ENCODE measurements at places on chromosomes 7 and 10.
A peak's percentile ranks its signal among the peaks of the same experiment; 100 is the strongest.

DNA sequence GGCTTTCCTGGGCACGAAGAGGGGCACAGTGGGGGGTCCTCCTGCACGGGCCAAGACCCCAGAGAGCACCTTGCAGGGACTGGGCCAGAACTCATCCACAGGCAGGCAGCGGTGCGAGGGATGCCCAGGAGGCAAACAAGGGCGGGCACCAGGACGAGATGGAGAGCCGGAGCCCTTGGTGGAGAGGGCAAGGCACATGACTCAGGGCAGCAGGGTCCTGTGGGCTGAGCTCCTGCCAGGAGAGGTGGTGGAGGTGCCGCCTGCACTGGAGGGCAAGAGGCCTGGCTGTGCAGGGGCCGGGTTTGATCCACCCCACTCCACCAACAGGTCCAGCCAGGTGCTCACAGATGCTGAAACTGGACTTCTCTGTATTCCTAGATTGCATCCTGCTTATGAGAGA is 170.9 kb downstream of the TCERG1L start:
- DNase-seq: no peak

DNA sequence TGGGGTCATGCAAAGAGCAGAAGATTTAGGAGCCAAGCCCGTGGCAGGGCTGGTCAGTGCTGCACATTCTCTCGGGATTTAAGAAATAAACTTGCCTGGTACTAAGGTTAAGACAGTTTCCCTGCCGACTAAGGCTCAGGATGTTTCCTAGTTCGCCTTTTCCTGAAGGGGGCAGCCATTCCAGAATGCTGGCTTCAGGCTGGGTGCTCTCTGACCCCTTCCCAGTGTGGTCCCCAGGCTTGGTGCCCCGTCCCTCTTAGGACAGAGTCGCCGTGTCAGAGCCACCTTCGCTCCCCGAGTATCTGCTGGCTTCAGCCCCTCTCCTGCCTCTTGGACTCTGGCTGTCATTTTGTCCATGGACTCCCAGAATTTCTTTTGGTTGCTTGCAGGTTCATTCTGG is 117.2 kb downstream of the ELFN1 start:
- no peak for DNase-seq

GRCh38 chr7:102320601-102321350 is 34.1 kb downstream of the SH2B2 start:
- DNase-seq: no peak

DNA sequence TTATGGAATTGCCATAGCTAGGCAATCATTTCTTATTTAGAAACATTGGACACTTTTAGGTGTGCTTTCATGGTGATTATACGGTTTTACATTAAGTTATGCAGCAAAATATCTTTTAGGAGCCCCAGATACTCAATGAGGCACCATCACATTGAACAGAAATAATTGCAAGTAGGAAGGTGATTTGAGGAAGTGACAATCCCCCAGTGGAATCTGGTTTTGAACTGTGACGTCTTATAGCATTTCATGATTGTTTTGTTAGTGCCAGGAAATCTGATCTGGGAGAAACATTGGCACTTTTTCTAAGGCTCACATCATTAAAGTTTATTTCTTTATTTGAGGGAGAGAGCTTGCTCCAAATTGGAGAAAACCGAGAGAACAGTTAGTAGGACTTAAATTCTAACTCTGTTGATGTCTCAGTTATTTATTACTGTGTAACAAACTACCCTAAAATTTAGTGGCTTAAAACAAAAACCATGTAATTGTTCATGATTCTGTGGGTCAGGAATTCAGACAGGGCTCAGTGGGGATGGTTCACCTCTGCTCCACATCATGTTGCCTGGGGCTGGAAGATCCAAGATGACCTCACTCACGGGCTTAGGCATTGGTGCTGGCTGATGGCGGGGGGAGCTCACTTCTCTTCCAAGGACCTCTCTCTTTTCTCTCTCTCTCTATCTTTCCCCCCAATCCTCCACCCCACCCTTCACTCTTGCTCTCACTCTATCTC is 78.2 kb upstream of the STEAP1B start:
- no peak for DNase-seq

DNA sequence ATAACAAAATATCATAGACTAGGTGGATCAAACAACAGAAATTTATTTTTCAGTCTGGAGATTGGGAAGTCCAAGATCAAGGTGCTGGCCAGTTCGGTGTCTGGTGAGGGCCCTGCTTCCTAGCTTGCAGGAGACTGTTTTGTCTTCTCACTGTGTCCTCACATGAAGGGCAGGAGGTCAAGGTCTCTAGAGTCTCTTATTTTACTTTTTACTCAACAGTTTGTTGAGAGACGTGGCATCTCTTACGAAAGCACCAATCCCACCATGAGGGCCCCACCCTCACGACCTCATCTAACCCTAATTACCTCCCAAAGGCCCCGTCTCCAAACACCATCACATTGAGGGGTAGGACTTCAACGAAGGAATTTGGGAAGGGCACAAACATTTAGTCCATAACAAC is 41.2 kb upstream of the SORBS1 start:
- DNase-seq: no peak

GRCh38 chr7:139972029-139972428 is 90.7 kb downstream of the PARP12 start:
- no peak for DNase-seq

DNA sequence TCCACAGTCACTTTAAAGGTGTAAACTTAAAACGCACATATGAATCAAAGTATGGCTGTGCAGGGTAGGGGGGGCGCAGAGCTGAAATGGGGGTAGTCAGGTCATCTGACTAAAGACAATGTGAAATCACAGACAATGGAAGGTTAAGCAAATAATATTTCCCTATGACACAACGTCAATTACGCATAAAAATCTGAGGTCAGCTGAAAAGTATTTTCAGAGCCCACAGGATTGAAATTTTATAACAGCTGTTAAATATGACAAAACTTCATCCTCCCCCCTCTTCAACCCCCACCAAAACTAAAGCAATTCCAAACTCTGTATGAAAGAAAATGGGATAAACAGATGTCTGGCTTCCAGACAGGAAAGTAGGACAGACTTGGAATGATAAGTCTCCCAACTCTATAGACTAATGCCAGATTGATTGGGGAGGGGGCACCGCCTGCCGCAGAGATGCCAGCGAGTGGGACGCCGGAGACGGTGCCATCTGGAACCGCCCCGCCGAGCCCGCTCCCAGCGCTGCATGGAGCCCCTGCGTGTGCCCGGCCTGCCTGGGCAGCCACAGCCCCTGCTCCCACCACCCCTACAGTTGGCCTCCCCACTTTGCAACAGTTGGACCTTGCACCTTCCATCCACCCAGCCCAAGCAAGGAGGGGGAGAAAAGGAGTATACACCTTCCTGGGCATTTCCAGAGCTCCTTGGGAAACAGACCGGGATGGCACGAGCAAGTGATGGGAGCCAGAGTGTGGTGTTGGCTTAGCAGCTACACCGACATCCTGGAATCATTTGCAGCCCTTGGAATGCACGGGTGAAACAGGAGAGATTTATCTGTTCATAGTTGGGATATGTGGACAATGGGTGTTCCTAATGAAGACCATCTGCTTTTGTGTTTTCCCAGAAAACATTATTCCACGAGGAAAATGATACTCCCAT is 10.7 kb downstream of the EBF3 start:
- DNase-seq: no peak

DNA sequence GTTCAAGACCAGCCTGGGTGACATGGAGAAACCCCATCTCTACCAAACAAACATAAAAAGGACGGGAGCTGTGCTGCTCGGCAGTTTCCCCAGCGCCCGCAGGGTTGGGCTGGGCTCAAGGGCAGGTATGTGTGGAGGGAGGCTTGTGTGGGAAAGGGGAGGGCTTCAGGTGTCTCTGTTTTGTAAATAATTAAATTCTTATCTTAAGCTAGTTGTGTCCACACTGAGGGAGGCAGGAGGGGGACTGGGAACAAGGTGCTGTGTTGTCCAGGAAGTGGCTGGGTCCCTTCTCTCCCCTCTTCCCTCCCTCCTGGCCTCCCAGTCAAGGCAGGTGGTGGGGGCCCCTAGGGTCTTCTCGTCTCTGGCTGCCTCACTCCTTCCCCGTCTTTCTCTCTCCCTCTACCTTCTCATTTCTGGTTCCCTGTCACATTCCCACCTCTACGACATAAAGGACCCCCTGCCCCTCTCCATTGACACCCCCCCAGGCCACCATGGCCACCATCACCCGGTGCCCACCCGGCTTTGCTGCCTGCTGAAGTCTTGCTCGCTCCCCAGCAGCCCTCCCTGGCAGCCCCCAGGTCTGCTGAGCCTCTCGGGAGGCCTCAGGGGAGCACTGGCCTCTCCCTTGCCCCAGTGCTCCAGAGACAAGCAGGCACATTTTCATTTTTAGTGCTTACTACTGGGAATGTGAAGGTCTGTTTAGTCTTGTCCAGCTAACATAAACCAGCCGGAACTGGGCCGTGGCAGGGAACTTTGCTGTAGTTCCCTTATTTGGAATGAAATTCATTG is 19.3 kb downstream of the NEURL1 start:
- DNase-seq: no peak

GRCh38 chr10:113945075-113945686 is 90.7 kb downstream of the NHLRC2 start:
- DNase-seq: no peak

DNA sequence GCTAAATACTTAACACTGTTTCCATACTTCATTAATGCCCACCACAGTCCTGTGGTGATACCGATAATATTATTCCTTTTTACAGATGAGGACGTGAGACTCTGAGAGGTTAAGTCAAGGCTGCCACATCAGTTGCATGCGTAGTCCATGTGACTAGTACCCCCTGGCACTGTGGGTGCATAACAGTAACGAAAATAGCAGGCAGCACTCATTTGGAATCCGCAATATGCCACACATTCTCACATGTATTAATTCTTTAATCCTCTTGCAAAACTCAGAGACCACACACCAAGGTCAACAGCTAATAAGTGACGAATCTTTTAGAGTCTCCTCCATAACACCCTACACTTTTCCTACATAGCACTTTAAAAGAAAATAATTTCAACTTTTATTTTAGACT is 99.5 kb upstream of the HABP2 start:
- DNase-seq: no peak

DNA sequence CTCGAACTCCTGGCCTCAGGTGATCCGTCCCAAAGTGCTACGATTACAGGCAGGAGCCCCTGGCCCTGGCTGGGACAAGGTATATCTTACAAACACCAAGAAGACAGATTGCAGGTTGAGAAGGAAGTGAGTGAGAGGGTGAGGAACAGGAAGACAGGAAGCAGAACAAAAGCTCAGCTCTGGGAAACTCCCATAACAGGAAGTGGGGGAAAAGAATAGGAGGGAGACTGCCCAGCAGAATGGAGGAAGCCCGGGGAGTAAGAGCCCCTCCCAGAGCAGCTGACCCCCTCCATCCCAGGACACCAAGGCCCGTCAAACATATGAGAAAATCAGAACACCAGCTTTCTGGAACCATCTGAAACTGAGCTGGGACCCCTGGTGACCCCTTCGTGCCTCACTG is 2.9 kb downstream of the TECPR1 start:
- no peak for DNase-seq

DNA sequence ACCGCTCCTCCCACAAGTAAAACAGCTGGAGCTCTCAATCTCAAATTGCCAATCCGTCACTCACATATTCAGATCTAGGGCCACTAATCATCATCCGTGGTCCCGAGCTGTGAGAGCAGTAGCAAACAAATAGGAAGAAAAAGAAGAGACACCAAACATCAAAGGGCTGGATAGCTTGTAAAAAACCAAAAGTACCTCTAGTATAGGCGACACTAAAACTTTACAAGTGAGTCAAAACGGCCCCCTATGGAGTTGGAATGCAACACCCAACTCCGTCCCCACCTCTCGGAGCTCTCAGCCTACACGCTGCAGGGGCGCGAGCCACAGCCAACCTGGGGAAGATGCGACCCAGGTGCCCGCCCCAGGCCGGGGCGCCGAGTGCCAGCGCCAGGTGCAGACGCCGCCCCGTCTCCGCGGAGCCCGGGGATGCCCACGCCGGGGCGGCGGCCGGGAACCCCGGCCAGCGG is 581 bp downstream of the FAM3C start:
- DNase-seq: peak; percentile 45

GRCh38 chr7:112571852-112572607 is 91.2 kb downstream of the LSMEM1 start:
- no peak for DNase-seq

DNA sequence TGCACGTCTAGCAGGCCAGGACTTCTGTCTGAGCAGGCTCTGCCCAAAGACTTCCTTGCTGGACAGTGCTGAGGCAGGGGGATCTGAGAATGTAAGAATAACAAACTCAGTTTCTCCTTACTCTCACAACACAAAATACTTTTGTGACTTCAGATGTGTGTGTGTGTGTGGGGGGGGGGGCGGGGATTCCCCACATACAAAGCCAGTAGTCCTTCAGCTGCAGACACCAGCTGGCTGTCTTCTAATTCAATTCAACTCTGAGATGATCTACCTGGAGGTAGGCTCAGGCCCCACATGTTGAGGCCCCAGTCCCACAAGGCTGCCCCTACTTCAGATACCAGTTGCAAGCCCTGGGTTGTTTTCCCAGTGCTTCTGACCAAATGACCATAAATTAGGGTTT is 4.7 kb upstream of the CXCL12 start:
- no peak for DNase-seq

GRCh38 chr7:97513326-97513725 is 218.6 kb upstream of the TAC1 start:
- no peak for DNase-seq

DNA sequence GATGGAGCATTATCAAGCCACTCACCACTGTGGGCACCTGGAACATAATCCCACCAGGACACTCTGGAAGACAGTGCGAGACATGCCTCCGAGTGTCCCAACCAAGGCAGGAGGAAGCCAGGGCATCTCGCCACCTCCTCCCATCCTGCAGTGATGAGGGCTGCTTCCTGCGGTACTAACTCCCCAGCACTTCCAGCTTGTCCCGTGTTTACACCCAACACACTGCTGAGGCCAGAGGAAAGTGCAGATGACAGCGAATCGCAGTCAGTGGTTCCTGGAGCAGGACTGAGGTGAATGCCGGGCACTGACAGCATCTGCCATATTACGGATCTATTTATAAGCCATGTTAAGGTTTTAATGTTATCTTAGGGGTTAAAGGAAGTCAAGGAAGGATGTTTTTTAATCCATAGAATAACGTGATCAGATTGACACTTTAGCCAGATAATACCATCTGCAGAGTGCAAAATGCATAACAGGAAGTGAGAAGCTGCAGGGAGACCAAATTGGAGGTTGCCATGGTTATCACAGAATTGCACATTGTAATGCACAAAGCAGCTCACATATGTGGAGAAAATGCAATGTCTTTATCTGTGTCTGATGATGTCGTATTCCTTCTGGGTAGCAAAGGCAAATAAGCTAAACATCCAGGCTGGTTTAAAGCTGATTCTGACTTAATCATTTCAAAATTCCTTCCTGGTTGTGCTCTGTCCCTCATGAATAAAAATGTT is 314.1 kb upstream of the C7orf33 start:
- DNase-seq: no peak

DNA sequence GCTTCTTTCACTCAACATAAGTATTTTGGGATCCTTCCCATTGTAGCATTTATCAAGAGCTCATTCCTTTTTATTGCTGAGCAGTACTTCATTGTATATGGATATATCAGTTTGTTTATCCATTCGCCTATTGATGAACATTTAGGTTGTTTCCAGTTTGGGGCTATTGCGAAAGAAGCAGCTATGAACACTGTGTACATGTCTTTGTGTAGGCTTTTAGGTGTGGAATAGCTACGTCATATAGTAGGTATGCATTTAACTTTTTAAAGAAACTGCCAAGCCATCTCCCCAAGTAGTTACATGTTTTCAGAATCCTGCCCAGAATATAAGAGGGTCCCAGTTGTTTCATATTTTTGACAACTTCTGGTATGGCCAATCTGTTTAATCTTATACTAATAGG is 468.1 kb downstream of the IPMK start:
- no peak for DNase-seq

- no peak for DNase-seq
These were observed 6.8 kb upstream of the HIPK2 start for GRCh38 chr7:139784648-139785047.

GRCh38 chr10:46264737-46265368 is 21.9 kb upstream of the ANTXRL start:
- DNase-seq: no peak

All from activated T-helper 1 cell treated with anti-CD3 and anti-CD28 coated beads, Interleukin-12 subunit alpha, Interleukin-12 subunit beta, Interleukin-2, Interleukin-4 antibody, amounts not matched to agents 30 ng/mL and 10 ng/mL and 1 ng/mL, durations not matched to agents 14 hours and 24 hours and 36 hours (primary cell).